ENCODE measurements at places on chromosomes 6 and 20. TPM values are rescaled to one million over a fixed set of nuclear protein-coding genes. Genes with fewer than 3 reads are reported as not detected.

TEAD3 gene
- 25.7 TPM for total RNA-seq

GRCh38 chr20:62671765-62672164, 29.5 kb downstream of the SLCO4A1 start:
- DNase-seq = no peak

- no peak for DNase-seq
Measured at GRCh38 chr6:152176268-152176667, 368.8 kb downstream of the ESR1 start.

GRCh38 chr20:58585753-58586540, 65.1 kb upstream of the STX16 start:
- DNase-seq = no peak

DNA sequence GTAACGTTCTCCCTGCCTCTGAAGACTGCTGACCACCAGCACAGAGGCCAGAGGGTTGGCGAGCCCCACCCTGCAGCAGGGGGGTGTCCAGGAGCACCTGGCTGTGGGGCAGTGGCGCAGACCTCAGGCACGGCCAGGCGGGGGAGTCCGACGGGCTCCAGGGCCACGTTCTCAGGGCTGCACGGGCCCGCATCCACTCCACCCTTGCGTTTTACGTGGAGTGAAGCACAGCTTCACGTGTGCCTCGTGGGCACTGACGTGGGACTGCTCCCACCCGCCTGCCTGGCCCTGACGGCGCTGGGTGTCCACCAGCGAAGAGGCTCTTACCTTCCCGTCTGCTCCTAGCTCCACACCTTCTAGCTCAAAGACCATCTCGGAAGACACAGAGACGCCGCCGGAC, 6.9 kb downstream of the RPS21 start:
- DNase-seq = no peak

GRCh38 chr6:6407071-6407741, 86.7 kb upstream of the F13A1 start:
- DNase-seq = no peak

DNA sequence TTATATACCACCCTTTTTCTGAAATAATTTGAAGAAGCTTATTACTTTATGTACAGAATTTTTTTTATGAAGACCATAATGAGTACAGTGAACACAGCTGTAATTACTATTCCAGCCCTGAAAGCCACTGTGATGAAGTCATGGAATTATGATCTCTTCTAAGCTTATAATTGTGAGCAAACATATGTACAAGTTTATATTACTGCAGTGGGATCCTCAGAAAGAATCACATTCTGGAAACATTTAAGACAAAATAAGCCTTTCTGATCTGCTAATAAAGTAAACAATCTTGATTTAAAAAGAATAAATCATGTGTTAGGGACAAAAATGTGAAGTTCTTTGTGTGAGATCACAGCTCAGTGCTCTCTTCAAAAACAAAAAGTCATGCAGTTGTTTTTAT, 560.4 kb downstream of the CD109 start:
- DNase-seq = no peak

DNA sequence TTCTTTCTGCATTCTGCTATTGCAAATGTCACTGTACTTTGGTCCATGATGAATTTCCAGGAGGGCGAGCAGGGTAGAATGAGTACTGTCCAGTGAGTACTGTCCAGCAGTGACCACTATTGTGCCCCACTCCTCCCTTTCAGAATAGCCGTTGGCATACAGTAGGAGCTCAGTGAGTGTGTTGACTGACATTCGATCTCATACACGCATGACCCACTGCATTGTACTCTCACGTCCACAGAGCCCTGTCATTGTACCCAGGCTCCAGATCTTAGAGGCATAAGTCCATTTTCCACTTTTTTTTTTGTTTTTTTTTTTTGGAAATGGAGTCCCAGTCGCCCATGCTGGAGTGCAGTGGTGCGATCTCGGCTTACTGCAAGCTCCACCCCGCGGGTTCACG, 8.2 kb downstream of the DYNLRB1 start:
- no peak for DNase-seq

ANKRD66 gene
- total RNA-seq = not detected

LAMA4 gene
- not detected for total RNA-seq

GRCh38 chr20:33945391-33946081, 48.2 kb upstream of the RALY start:
- DNase-seq = no peak

DNA sequence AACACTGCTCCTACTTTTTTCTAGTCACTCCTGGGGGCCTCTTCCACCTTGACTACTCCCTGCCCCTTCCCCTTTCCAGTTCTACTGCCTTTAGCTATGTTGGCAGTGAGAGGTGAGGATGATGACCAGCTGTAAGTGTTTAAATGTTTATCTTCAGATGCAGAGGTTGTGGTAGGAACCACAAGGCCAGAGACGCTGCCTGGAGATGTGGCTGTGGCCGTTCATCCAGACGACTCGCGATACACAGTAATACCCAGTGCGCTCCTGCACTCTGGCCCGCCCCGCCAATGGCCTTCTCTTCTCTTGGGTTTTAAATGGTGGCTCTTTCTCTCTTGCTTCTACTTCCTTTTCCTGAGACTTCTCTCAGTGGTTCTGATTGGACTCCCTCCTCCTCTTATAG, 4.6 kb downstream of the VARS2 start:
- no peak for DNase-seq

- DNase-seq = no peak
Measured at GRCh38 chr6:402901-403658, 11.5 kb downstream of the IRF4 start.

DNA sequence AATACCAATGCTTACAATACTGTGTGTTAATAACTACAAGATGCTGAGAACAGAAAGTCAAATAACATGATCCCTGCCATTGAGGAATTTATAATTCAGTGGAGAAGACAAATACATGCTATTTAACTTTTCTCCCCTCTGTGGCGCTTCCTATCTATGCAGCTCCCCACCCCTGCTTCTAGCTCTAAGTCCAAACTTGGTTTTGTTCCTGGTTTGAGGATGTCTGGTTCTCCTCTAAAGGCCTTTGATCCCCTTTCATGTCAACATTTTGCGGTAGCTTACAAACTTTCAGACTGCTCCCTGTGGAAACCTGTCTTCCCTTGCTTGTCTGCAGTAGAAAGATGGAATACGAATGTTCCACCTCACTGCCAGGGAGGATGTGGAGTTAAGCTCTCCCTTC, 18.4 kb upstream of the REPS1 start:
- DNase-seq = no peak

GSTA2 gene
- not detected for total RNA-seq

- DNase-seq = no peak
Measured at GRCh38 chr6:18506382-18507017, 119.3 kb downstream of the RNF144B start.

LTV1 gene
- 11.2 TPM for total RNA-seq

DNA sequence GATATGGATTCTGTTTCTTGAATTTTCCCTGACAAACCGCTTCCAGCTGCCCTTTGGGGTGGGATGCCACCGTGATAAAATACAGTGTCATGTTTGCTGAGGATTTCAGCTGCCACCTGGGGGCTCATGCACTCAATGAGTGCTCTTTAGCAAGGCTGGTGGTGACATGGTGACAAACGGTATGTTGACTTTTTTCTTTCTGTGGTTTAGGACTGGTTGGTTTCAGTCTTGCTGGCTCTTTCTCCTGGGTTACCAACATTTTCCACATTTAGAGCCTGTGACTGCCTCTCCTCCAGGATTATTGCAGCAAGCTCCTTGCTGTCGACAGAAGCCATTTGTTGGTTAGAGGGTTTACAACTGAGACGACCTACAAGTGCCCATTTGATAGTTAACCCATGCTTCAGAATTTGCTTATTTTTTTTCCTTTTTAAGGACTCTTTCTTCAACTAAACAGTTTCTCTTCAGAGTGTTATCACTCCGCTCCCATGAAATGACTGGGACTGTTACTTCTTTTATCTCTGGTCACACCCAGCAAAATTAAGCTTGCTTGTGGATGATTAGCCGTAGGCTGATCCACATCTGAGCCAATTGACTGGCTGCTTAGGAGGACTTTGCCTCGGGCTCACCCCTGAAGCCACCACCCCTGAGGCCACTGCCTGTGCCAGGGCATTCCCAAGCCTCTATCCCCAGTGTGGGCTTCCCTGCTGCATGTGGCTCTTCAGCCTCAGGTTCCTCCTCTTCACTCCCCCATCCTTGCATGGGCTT, 48.4 kb upstream of the CDYL start:
- peak; percentile 34 for DNase-seq

DNA sequence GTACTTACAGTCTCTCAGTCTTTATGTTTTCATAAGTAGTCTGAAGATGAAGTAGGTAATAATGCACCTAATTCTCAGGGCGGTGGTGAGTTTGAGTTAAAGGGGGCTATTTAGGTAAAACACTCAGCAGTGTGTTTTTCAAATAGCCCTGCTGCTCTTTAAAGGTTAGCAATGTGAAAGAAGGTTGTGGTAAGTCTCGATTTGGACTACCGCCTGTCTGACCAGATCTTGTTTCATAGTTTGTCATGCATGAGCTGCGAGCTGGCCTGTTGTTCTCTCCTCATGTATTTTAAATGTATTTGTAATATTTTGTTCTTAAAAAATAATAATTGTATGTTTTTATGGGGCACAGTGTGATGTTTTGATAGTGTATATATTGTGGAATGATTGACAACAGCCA, 340.2 kb downstream of the DHX35 start:
- DNase-seq = no peak

GRCh38 chr6:49556429-49556837, 6.0 kb downstream of the C6orf141 start:
- peak; percentile 96 for DNase-seq

DNA sequence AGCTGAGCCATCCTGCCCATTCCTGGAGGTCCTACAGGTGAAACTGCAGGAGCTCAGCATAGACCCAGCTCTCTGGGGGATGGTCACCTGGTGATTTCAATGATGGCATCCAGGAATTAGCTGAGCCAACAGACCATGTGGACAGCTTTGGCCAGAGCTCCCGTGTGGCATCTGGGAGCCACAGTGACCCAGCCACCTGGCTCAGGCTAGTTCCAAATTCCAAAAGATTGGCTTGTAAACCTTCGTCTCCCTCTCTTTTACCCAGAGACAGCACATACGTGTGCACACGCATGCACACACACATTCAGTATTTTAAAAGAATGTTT, 44.0 kb downstream of the SIRPA start:
- no peak for DNase-seq

- peak; percentile 7 for DNase-seq
Measured at GRCh38 chr6:101266063-101266462, 127.4 kb upstream of the GRIK2 start.

DNA sequence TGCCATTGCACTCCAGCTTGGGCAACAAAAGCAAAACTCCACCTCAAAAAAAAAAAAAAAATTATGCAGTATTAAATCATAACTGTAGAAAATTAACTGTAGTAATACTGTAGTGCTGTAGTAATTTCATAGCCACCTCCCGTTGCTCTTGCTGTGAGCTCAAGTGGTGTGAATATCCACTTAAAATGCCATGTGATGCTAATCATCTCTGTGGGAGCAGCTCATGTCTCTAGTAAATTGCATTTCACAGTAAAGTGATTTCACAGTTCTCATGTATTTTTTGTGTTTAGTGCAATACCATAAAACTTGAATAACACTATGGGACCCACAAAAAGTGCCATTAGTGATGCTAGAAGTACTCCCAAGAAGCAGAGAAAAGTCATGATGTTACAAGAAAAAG, 14.4 kb upstream of the FAM217A start:
- DNase-seq = no peak

DNA sequence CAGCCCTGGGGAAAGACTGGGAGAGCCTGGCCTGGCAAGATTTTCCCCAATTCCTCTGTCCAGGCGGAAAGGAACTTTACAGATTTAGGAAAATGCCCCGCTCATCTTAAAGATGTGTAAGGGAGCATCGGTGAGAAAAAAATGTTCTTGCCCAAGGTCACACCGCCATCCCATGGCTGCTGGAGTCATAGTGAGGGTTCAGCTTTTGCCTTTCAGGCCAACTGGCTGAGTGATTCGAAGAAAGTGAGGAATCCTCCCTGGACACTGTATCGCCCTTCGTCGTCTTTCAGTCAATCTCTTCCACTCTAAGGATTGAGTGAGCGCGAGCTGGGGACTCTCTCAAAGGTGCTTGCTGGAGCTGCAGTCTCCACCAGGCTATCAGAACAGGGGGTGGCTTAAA, 1.4 kb downstream of the WFDC2 start:
- no peak for DNase-seq

DNA sequence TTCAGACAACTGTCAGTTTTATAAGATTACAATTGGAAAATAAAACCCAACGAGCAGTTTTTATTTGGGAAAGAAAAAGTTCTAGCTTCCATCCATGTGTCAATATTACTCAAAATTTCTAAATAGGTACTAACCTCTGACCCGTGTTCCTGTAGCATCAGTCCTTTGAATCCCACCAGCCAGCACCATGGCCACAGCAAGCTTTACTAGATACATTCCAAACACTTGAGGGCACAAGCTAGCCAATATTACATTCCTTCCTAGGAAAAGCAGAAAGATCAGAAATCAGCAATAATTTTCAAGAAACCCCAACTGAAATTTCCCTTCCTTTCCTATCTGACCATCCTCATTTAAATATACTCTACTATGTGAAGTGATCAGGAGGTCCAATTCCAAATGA, 19.2 kb downstream of the ASF1A start:
- DNase-seq = no peak

C6orf141 gene
- 36.8 TPM for total RNA-seq

DLL1 gene
- total RNA-seq = 2.2 TPM

GRCh38 chr6:131413831-131414191, 159.2 kb upstream of the ARG1 start:
- no peak for DNase-seq

CTAGE9 gene
- total RNA-seq = not detected

DNA sequence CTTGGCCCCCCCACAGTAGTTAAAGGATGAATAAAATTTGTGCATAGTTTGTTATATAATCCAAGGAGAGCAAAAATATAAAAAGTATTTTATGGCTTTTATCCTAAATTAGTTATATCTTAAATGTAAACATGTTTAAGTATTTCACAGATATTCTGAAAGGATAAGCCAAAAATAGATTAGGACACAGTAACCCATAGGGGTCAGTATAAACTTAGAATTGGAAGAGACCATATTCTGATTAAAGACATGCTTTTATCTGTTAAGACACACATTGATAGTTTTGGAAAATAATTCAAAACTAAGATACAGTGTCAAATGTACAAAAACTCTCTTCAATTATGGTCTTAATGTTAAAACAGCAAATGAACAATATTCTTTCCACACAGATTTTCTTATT, 4.5 kb upstream of the SERINC1 start:
- DNase-seq = peak; percentile 37

- no peak for DNase-seq
Measured at GRCh38 chr6:6885521-6886170, 222.1 kb upstream of the RREB1 start.

DZANK1 gene
- 0.83 TPM for total RNA-seq

- no peak for DNase-seq
Measured at GRCh38 chr6:37551867-37552266, 52.2 kb upstream of the CCDC167 start.

- no peak for DNase-seq
Measured at GRCh38 chr6:136073216-136073615, 176.9 kb downstream of the MTFR2 start.
